ENCODE measurements at places on chromosomes 7 and 10. TPM values are rescaled to one million over a fixed set of nuclear protein-coding genes. Genes with fewer than 3 reads are reported as not detected.

GRCh38 chr7:82629583-82629982, 186.0 kb upstream of the CACNA2D1 start:
- no peaks in the 10 kb centered on the region for H3K36me3 ChIP-seq
- no peaks in the 10 kb centered on the region for H3K4me1 ChIP-seq
- H3K27ac ChIP-seq: no peak overlapping the region

GRCh38 chr7:14858866-14859265, 43.7 kb downstream of the DGKB start:
- DNase-seq: no peak
- H3K27ac ChIP-seq: no peak overlapping the region
- no peaks in the 10 kb centered on the region for H3K36me3 ChIP-seq
- H3K4me3 ChIP-seq: no peak overlapping the region
- no peaks in the 10 kb centered on the region for H3K27me3 ChIP-seq

- no peaks in the 10 kb centered on the region for H3K4me1 ChIP-seq
- no peak overlapping the region for H3K27ac ChIP-seq
- H3K27me3 ChIP-seq: no peaks in the 10 kb centered on the region
- no peak overlapping the region for H3K4me3 ChIP-seq
Observed at GRCh38 chr7:150429699-150430098, 20.7 kb upstream of the GIMAP8 start.

GRCh38 chr7:148541891-148542504, 48.6 kb upstream of the C7orf33 start:
- no peaks in the 10 kb centered on the region for H3K27me3 ChIP-seq
- H3K36me3 ChIP-seq: no peaks in the 10 kb centered on the region
- H3K27ac ChIP-seq: no peak overlapping the region
- no peak for DNase-seq
- no peaks in the 10 kb centered on the region for H3K4me1 ChIP-seq
- H3K4me3 ChIP-seq: no peak overlapping the region

- DNase-seq: no peak
- no peaks in the 10 kb centered on the region for H3K36me3 ChIP-seq
- no peak overlapping the region for H3K4me3 ChIP-seq
- H3K4me1 ChIP-seq: no peaks in the 10 kb centered on the region
Observed at GRCh38 chr7:91519241-91520158, 255.3 kb downstream of the FZD1 start.

GRCh38 chr7:43508461-43508860, 74.4 kb upstream of the STK17A start:
- no peaks in the 10 kb centered on the region for H3K36me3 ChIP-seq
- H3K4me1 ChIP-seq: no peaks in the 10 kb centered on the region
- no peak for DNase-seq
- H3K27me3 ChIP-seq: no peaks in the 10 kb centered on the region

GRCh38 chr7:30920021-30920583, 8.4 kb downstream of the AQP1 start:
- no peak overlapping the region for H3K27ac ChIP-seq
- no peaks in the 10 kb centered on the region for H3K27me3 ChIP-seq
- no peaks in the 10 kb centered on the region for H3K36me3 ChIP-seq
- peak; percentile 40 for DNase-seq
- no peak overlapping the region for H3K4me3 ChIP-seq

GRCh38 chr10:119634219-119634544, 17.0 kb upstream of the BAG3 start:
- H3K27me3 ChIP-seq: no peaks in the 10 kb centered on the region
- DNase-seq: no peak
- H3K4me1 ChIP-seq: no peaks in the 10 kb centered on the region
- no peak overlapping the region for H3K4me3 ChIP-seq
- H3K27ac ChIP-seq: no peak overlapping the region
- H3K36me3 ChIP-seq: no peaks in the 10 kb centered on the region

- H3K4me3 ChIP-seq: no peak overlapping the region
- H3K27ac ChIP-seq: no peak overlapping the region
- H3K36me3 ChIP-seq: no peaks in the 10 kb centered on the region
- DNase-seq: no peak
Observed at GRCh38 chr7:105530126-105530525, 1.9 kb upstream of the RINT1 start.

TRIM56 gene
- 15.6 TPM for total RNA-seq

CYP3A5 gene
- total RNA-seq: 129 TPM

AOC1 gene
- 0.46 TPM for total RNA-seq

HTR5A gene
- total RNA-seq: not detected

SPRN gene
- 0.09 TPM for total RNA-seq

Data from pancreas (tissue), 10 donors.